ENCODE measurements at places on chromosomes 3 and 15.

DNA sequence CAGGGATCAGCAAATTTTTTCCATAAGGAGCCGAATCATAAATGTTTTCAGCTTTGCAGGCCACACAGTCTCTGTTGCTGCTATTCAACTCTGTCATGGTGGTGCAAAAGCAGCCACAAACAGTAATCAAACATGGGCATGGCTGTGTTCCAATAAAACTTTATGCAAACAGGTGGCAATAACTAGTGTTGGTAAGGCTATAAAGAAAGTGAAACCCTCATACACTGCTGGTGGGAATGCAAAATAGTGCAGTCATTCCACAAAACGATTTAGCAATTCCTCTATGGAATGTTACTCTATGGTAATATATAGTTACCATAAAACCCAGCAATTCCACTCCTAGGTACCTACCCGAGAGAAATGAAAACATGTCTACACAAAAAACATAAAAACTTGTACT, 14.0 kb upstream of the MRPS25 start:
- no peak for DNase-seq

- no peak for DNase-seq
Observed at GRCh38 chr3:61960976-61961375, 399.6 kb downstream of the PTPRG start.

- no peak for DNase-seq
Observed at GRCh38 chr3:37221407-37221806, 47.0 kb upstream of the LRRFIP2 start.

DNA sequence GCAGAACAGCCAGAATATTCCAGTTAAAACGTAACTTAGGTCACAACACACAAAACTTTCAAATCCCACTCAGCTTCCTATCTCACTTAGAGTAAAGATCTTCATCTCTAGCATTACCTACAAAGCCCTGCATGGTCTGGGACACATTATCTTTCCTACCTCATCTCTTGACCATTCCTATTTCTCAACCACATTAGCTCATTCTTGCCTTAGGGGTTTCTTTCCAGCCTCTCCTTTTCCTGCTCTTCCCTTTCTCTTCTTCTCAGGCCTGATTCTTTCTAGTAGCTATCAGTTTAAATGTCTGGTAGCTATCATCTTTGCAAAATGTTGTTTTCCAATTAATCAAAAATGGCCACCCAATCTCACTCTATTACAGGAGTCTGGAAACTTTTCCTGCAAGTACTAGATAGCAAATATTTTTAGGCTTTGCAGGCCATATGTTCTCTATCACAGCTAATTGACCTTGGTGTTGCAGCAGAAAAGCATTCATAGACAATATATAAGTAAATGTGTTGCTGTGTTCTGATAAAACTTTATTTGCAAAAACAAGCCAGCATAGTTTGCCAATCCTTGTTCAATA, 15.1 kb upstream of the CBLB start:
- no peak for DNase-seq

- no peak for DNase-seq
Observed at GRCh38 chr3:131457220-131457619, 45.6 kb downstream of the MRPL3 start.

- no peak for DNase-seq
Observed at GRCh38 chr3:152539191-152539764, 270.5 kb downstream of the MBNL1 start.

- DNase-seq: no peak
Observed at GRCh38 chr3:30951826-30952225, 57.4 kb upstream of the GADL1 start.

DNA sequence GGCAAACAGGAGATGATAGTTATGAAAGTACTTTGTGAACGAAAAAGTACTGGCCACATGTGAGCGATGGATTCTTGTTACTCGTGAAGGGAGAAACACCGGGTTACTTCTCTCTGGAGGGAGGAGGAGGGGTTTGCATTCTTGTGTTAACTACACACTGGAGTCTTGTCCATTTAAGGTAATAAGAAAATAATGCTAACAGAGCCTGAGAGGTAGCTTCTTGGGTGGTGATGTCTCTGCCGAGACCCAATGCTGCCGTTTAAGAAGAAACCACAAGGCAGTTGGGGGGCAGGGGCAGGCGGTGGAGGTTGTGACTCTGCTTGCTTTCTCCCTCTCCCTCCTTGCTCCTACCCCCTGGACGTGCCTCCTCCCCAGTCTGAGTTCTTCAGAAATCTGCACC, 100.9 kb upstream of the ROPN1 start:
- no peak for DNase-seq

- DNase-seq: no peak
Observed at GRCh38 chr15:67296188-67296587, 41.6 kb downstream of the IQCH start.

DNA sequence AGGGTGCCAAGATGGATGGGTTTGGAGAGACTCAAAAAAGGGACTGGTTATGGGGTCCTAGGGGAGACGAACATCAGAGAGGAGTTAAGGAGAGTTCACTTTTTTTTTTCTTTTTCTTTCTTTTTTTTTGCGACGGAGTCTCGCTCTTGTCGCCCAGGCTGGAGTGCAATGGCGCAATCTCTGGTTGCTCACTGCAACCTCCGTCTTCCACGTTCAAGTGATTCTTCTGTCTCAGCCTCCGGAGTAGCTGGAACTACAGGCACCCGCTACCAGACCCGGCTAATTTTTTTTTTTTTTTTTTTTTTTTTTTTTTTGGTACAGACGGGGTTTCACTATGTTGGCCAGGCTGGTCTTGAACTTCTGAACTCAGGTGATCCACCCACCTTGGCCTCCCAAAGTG, 1.2 kb downstream of the SPINT1 start:
- DNase-seq: no peak
